ENCODE measurements at places on chromosomes 3 and 15. TPM values are rescaled to one million over a fixed set of nuclear protein-coding genes. Genes with fewer than 3 reads are reported as not detected.

The PLXND1 gene
- total RNA-seq: 98.3 TPM

The FBXL2 gene
- total RNA-seq: 10.3 TPM

The ATXN7 gene
- 16.4 TPM for total RNA-seq

The VIPR1 gene
- not detected for total RNA-seq

The ADCY5 gene
- 0.05 TPM for total RNA-seq

The CPN2 gene
- 0.21 TPM for total RNA-seq

The ITPKA gene
- 3.0 TPM for total RNA-seq

The NLGN1 gene
- 9.1 TPM for total RNA-seq

The NDUFB5 gene
- total RNA-seq: 101 TPM

All from HFFc6 (cell line).